ENCODE measurements at places on chromosomes 12 and 14. TPM values are rescaled to one million over a fixed set of nuclear protein-coding genes. Genes with fewer than 3 reads are reported as not detected.

Gene PSMC6
- 66.4 TPM for total RNA-seq

Gene RSRC2
- total RNA-seq, result 61.5 TPM

Gene IAPP
- not detected for total RNA-seq

Gene DRAM1
- total RNA-seq, result 9.3 TPM

Gene RNASE1
- 0.72 TPM for total RNA-seq

Gene BBOF1
- 9.3 TPM for total RNA-seq

Data from chondrocyte (in vitro differentiated cells).